PC-9 (cell line): ENCODE measurements at places on chromosomes 3 and 15. TPM values are rescaled to one million over a fixed set of nuclear protein-coding genes. Genes with fewer than 3 reads are reported as not detected.

DNA sequence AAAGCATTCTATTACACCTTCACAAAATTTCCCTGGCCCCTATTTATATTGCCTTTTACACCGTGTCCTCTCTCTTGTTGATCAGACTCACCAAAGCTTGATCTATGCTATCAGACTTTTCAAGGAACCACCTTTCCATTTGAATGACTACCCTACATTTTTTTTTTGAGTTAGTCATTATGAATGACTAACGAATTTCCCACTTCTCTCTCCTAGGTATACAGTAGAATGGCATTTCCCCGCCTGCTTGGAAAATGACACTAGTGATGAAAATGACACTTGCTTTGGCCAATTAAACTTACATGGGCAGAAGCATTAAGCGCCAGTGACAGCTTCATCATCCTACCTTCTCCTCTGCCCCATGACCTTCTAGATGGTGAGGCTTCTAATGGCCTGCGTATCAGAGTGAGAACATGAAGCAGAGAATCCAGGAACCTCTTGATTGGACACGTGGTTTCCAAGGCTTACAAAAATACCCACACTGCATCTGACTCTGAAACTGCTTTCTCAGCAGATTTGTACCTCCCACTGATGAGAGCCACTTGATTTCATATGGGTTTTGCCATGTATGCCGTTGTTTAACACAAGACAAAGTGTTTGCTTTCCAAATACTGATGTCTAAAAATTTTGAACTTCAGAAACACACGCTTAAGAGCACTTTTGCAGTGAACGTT is 370.5 kb downstream of the CTNNB1 start:
- DNase-seq, result peak; percentile 35

- no peak for DNase-seq
These were observed 295.6 kb downstream of the ZBBX start for GRCh38 chr3:167084545-167084944.

GRCh38 chr15:92883163-92883875 is 16.8 kb upstream of the CHD2 start:
- DNase-seq, result no peak

DNA sequence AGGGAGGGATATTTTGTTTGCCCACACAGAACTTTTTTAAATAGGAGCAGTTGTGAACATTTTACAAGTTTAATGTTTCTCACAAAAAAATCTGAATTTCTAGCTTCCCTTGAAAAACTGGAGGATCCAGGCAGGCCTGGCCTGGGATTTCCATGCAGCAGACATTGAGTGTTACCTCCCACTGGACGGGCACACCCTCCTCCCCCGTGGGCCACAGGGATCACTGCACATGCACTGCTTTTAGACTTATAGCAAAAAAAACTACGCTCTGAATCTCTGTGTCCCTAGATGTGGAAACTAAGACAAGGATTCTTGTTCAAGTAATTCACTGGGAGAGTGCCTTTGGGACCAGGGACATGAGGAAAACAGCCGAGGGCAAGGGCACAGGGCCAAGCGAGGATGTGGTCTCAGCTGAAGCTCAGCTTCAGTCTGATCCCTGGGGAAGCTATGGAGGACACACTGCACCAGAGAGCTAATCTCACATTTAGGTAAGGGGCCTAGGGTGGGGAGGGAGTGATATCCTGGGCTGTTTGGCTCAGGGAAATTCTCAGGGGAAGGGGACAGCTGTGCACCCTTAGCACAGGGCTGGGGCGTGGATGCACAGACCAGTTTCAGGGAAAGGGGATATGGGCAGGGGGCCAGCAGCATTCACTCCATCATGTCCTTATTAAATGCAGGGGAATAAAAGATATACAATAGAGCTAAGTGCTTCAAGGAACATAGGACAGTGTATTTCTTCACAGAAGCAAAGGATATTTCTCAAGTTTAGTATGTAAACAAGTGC is 46.0 kb downstream of the FSIP1 start:
- no peak for DNase-seq

GRCh38 chr3:54222316-54222715 is 100.0 kb downstream of the CACNA2D3 start:
- no peak for DNase-seq

The ARPIN gene
- total RNA-seq, result 28.6 and 30.4 TPM in 2 replicates

The DNAH1 gene
- 5.9 and 6.6 TPM in 2 replicates for total RNA-seq

The CPN2 gene
- not detected in 2 replicates for total RNA-seq

The HERC2 gene
- 49.7 and 56.6 TPM in 2 replicates for total RNA-seq
